ENCODE measurements at places on chromosomes 2 and 18.

- no peak for DNase-seq
Observed at GRCh38 chr2:173831312-173832229, 133.6 kb downstream of the SP3 start.

DNA sequence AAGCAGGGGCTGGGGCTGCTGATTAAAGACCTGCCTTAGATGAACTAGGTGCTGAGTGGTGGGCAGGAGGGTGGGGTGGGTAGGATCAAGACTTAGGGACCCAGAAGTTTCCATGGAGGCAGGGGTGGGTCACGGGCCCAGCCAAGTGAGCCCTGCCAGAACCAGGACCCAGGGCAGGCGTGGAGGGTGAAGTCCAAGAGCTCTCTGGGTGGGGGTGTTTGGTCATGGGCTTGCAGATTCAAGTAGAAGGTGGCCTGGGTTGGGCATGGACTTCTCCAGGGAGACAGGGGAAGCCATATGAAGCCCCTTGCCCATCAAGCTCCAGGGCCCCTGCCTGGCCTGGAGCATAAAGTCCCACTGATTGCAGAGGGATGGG lies 168.8 kb downstream of the SMAD7 start:
- DNase-seq: no peak

DNA sequence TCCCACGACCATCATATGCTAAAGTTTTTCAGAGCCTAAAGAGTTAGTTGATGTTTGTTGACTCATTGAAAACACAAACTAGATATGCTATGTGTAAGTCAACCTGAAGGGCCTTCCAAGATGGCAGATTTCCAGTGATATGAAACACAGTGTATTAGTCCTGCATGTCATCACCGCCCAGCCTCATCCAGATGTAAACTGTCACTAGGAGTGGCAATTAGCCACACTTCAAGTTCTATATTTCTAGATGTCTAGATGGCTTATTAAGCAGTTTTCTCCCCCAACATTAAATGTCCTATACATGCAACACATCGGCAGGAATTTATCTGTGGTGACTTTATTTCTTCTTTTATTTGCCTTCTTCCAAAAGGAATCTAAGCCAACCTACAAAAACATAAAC lies 444.1 kb upstream of the SMIM21 start:
- no peak for DNase-seq

- no peak for DNase-seq
Observed at GRCh38 chr2:148642891-148643416, 1.6 kb upstream of the EPC2 start.

Measured in SHP77 (cell line).